ENCODE measurements at places on chromosomes 6 and 20.
A peak's percentile ranks its signal among the peaks of the same experiment; 100 is the strongest.

- no peak for DNase-seq
These were observed 149.5 kb downstream of the DOK5 start for GRCh38 chr20:54624706-54625390.

DNA sequence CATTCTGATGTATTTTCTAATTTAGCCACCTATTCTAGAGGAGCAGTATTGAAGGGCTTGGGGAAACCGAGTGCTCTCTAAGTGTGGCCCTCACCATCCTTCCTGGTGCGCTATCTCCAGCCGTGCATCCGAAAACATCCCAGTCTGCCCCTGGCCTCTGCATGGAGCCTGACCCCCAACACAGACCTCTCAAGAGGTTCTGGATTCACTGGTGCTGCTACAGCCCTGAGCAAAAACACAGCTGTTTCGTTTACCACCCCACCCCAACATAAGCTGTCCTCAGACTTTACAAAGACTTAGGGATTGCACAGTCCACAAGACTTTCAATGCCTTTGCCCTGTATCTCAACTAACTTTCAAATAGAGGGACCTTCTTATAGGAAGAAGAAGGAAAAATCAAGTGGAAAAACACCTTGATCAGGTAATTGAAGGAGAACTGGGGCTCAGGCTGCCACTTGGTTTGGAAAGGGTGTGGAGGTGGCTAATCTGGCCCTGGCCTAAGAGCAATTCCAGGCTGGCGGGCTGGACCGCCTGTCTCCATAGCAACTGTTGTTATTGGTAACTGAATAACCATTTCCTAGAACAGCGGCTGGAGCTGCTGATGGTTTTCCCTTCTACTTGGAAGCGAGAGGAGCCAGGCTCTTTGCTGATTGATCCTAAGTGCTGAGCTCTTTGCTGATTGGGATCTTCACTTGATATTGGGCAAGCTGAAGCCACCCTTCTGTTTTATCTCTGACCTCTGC is 90.2 kb upstream of the TOX2 start:
- DNase-seq = no peak

GRCh38 chr20:54017846-54018245 is 52.5 kb downstream of the BCAS1 start:
- DNase-seq = no peak

GRCh38 chr6:150753371-150754064 is 112.0 kb upstream of the MTHFD1L start:
- DNase-seq = no peak

DNA sequence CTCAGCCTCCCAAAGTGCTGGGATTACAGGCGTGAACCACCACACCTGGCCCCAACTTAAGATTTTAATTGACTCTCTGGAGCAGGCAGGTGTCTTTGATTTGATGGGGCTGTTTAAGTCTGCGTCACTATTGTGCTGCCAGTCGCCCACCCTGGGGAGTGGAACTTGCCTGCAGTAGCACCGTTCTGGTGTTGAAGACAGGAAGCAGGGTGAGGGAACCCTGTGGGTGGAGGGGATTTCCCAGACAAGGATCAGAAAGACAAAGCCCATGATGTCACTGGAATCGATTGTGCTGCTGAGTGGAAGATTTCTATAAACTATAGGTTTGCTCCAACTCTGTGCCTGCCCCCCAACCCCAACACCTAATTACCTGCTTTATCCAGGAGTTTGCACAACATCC is 11.0 kb downstream of the ALDH8A1 start:
- DNase-seq = peak; percentile 16

GRCh38 chr6:166752928-166753721 is 126.1 kb upstream of the RPS6KA2 start:
- DNase-seq = no peak

DNA sequence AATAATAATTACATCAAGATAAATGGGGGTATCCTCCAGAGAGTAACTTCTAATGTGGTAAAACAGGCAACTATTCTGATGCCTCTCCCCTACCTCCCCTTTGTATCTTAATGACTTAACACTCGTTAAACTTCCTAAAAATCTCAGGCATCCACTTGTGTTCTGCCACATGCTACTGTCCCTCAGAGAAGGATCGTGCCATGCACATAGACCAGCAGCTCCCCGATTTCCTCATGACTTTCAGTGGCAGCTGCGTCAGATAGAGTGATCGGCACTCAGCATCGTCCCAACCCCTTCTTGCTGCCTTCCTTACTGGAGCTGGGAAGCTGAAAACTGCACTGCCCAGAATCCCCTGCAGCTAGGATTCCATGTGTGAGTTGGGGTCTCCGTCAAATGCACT is 32.1 kb downstream of the RIPOR2 start:
- DNase-seq = no peak

GRCh38 chr20:51480507-51481270 is 61.8 kb downstream of the NFATC2 start:
- peak; percentile 54 for DNase-seq

- DNase-seq = no peak
These were observed 80.5 kb upstream of the SGK1 start for GRCh38 chr6:134398453-134398852.

DNA sequence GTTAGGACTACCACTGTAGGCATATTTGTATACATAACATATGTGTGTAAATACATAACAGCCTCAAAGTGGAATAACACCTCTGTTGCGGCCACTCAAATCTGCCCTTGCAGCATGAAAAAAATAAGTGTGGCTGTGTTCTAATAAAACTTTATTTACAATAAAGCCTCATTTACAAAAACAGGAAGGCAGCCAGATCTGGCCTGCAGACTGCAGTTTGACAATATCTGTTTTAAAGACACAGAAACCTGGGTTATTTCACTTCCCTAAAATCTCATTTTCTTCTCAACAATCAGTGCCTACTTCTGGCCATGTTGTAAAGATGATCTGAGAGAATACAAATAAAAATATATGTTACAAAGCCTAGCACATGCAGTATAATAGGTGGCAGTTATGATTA is 53.9 kb upstream of the SCML4 start:
- no peak for DNase-seq
